Globus pallidus (tissue), 1 donor: ENCODE measurements at places on chromosomes 12 and 14.

DNA sequence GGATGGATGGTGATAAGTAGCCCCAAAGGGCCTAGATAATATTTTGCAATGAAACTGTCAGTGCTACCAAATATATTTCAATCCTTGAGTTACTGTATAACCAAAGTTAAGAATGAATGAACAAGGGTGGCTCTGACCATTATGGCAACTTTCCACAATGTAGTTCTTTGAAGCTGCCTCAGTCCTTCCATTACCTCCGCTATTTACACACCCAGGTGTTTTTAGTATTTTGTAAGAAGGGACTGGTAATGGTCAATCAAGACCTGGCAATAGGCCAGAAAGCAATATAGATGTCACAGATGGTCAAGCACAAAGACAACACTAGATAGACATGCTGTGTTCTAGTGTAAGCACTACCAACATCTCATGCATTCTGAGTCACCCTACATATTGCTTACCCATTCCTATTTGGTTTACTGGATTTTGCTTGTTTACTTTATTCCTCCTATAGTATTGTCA is 16.3 kb downstream of the DUSP16 start:
- no peak for DNase-seq

DNA sequence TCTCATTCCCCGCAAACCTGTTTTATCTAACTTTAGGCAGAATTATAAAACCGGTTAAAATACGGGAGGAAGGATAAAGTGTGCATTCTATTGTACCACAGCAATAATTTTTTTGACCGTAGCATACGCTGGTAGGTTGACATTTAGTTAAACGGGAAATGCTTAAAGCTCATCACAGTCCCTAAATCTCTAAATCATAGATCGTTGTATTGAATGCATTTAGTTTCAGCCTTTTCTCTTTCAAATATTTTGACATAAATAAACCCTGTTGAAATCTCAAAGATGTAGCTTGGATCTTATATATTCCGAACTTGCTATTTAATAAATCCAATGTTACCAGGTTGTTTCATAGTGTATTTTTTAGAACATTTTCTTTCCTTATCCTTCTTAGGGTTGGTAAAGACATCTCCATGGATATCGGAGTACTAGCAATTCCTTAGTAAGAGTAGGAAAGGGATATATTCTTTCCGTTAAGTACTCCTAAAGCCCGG is 798 bp downstream of the CLEC2B start:
- no peak for DNase-seq

- peak; percentile 49 for DNase-seq
Observed at GRCh38 chr14:23285530-23286019, 357 bp downstream of the HOMEZ start.

- no peak for DNase-seq
Observed at GRCh38 chr14:104219731-104220214, 81.4 kb downstream of the KIF26A start.

GRCh38 chr12:22333186-22333712 is 1.3 kb downstream of the ST8SIA1 start:
- DNase-seq = no peak

DNA sequence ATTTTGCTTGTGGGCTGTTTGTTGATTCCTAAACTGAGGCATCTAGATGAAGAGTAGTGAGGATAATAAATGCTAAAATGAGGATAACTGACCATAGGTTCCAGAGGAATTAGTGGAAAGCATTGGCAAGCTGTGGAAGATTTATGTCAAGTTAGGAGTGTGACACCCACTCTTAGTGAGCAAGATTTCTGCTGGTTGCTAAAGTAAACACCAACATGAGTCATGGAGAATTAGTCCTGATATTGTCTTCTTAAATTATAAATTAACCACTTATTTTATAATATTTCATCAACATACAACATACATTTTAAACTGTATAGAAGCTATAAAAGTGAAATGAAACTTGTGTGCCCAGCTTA is 328.2 kb downstream of the RPL10L start:
- no peak for DNase-seq

DNA sequence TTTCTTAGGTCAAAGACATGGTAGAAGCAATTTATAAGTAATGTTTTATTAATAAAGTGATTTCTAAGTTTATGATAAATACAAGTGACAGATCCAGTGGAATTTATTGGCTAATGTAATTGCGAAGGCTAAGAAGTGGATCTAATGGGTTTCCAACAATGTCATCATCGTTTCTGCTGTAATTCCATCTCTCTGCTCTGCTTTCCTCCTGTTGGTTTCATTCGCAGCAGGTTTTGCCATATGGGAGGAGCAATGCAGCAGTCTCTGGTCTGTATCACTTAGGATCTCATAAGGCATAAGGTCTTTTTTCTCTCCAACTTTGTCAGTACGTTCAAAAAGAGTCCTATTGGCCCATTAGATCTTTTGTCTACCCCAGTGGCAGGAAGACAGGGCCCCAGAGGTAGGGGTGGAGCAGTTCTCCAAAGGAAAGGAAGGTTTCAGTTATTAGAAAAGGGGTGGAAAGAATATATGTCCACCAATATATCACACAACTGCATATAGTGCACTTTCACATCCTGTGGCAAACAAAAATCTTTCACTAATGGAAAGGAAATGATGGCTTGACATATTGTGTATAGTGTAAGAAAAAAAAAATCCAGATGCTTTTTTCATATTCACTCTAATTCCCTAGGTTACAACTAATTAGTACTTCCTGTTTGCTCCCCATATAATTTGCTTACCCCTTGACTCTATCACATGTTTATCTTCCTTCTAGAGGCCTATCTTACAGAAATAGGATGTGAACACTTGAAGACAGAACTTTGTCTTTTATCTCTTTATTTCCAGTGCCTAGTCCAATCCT is 451.3 kb downstream of the ZFP36L1 start:
- DNase-seq = no peak
